EH (cell line): ENCODE measurements at places on chromosomes 1 and 21.

- DNase-seq: no peak
Measured at GRCh38 chr21:40658311-40658710, 188.6 kb downstream of the DSCAM start.

DNA sequence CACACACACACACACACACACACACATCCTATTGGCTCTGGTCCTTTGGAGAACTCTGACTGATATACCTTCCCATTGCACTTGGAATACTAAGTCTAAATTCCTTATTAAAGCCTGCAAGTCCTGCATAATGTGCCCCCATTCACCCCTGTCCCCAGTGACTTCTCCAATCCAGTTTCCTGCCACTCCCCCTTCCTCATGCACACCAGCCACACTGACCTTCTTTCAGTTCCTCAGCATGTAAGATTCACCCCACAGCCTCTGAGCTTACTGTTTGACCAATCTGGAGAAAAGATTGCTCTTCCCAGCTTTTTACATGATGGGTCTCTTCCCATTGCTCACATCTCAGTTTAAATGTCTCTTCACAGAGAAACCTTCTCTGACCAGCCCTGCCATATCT lies 146.6 kb downstream of the TBX15 start:
- no peak for DNase-seq

DNA sequence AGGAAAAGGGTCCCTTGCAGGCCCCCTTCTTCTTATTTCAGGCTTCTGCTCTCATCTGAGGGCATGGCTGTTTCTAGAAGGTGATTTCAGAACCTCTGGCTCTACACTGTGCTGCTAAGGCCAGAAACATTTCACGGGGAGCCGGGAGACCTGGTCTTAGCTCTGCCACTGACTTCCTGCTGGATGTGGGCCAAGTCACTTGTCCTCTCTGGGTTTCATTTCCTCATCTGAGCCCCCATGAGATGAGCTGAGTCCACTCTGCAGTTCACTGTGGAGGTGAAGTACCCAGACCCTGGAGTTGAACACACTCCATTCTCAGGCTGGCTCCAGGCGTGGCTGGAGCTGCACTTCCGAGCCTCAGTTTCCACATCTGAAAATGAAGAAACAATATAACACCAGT lies 2.1 kb downstream of the PADI1 start:
- DNase-seq: peak; percentile 41

- DNase-seq: peak; percentile 27
Measured at GRCh38 chr1:54046671-54047383, 6.2 kb downstream of the TMEM59 start.

- no peak for DNase-seq
Measured at GRCh38 chr1:68101829-68102228, 51.4 kb upstream of the DIRAS3 start.

DNA sequence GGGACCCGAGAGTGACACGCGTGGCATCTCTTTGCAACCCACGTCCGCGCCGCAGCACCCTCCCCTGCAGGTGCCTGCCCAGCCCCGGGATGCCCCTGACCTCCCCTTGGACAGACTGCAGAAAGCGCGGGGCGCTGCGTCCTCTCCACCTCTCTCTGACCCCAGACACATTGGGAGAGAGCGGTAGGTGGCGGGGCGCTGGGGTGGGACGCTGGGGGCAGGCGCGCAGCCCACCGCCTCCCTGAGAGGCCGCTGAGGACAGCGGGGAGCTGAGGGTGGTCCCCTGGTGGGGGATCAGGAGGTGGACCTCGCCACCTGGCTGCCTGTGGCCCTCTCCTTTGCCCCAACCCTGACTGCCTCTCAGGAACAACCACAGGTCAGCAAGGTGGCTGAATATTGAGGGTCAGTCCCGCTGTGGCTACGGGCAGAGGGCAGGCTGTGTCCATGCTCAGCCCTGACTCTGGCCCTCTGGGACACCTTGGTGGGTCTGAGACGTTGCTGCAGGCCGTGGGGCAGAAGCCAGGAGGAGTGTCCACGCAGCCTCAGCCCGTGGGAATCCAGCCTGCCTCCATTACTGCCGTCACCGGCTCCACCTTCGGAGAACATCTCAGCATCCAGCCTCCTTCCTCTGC lies 761 bp upstream of the UBE2J2 start:
- DNase-seq: no peak

DNA sequence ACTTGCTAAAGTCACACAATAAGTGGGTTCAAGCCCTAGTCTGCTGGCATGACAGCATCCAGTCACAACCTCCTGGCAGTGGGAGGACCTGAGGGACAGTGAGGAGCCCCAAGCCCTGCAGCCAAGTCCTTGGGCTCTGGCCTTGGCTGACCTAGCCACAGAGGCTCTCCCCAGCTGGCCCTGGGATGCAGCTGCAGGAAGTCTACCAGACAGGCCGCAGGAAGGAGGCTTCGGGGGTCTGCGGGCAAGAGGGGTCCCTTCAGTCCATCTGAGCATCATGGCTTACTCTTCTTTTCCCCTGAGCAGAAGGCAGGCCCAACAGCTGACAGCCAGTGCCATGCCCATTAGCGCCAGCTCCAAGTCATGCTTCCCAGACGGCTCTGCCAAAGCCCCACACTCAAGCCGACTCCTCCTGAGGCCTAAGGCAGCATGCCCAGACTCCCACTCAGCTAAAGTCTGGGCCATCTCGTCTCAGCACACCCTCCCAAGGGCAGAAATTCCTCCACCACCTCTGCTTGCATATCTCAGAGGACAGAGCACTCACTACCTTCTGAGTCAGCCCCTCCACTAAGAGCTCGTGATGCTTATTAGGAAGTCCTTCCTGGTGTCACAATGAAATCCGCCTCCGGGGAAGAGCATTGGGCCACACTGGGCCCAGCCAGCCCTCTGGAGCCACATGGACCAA lies 20.1 kb downstream of the SLC1A7 start:
- DNase-seq: peak; percentile 82

DNA sequence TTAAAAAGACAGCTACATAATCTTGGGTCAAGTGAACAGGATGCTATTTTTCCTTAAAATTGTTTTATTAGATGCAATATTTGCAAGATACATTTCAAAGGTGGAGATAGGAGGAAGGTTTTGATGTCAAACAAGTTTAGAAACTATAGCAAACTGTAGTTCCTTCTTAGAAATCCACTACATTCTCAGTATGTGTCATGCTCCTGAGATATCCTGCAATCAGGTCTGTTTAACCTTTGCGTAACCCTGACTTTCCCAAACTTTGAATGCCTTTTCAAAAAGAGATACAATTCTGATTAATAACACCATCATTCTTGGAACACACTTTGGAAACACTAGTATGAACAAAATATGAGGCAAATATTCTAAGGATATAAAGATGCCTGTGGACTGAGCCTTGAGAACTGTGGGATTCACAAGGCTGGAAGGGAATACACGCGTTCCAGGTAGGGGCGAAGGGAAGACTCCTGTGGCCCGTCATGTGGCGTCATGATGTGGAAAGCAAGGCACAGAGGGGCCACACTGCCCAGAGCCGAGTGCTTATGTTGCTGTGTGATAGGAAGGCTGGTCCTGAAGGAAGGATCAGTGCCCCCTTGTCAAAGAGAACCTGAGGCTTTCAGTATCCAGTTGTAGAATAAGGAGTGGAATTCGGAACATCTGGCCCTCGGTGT lies 19.6 kb upstream of the TARBP1 start:
- no peak for DNase-seq

DNA sequence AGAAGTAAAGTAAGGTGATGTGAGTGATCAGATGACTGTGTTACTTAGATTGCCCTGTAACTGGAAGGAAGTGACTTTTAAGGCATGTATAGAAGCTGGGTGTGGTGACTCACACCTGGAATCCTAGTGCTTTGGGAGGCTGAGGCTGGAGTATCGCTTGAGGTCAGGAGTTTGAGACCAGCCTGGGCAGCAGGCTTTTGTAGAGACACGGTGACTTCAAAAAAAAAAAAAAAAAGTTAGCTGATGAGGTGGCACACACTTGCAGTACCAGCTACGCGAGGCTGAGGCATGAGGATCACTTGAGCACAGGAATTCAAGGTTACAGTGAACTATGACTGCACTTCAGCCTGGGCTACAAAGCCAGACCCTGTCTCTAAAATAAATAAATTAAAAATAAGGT lies 2.3 kb upstream of the USP16 start:
- DNase-seq: no peak

DNA sequence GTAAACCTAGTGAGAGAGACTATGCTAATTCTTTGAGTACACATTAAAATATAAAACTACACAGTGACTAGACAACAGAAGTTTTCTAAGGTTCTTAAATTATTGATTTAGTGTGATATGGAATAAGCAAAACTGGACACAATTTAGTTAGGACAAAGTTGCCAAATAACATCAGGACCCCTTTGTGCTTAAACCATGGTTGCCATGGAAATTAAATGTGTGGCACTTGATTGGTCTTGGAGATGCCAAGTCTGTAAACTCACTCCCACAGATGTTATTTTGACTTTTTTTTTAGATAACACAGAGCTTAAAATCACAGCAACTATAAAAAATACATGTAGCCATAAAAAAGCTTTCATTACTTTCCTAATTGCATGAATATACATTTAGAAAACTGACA lies 234.6 kb downstream of the BRINP3 start:
- no peak for DNase-seq
